ENCODE measurements at places on chromosomes 12 and 14. TPM values are rescaled to one million over a fixed set of nuclear protein-coding genes. Genes with fewer than 3 reads are reported as not detected.

The NPFF gene
- total RNA-seq: not detected

The FAM177A1 gene
- total RNA-seq: 31.6 TPM

The C12orf42 gene
- not detected for total RNA-seq

The BDKRB2 gene
- 0.28 TPM for total RNA-seq

The CMTM5 gene
- not detected for total RNA-seq

The MYO1H gene
- not detected for total RNA-seq

The AICDA gene
- not detected for total RNA-seq

The MMP19 gene
- 0.60 TPM for total RNA-seq

The NUBPL gene
- 15.7 TPM for total RNA-seq

The SLC5A8 gene
- not detected for total RNA-seq

The CCDC197 gene
- not detected for total RNA-seq

The TAS2R50 gene
- 2.3 TPM for total RNA-seq

The TSHR gene
- not detected for total RNA-seq

The CABP1 gene
- not detected for total RNA-seq

The DCTN2 gene
- total RNA-seq: 93.4 TPM

The CCDC60 gene
- not detected for total RNA-seq

The CLEC4C gene
- total RNA-seq: not detected

The LMO3 gene
- not detected for total RNA-seq

The DPPA3 gene
- total RNA-seq: not detected

The GPR135 gene
- total RNA-seq: 15.2 TPM

The SPTSSA gene
- total RNA-seq: 13.6 TPM

The TMPRSS12 gene
- total RNA-seq: not detected

The OR10G3 gene
- not detected for total RNA-seq

The FAM222A gene
- 3.1 TPM for total RNA-seq

The INSM2 gene
- not detected for total RNA-seq

The AMN1 gene
- 6.2 TPM for total RNA-seq

The MCRS1 gene
- total RNA-seq: 66.9 TPM

The L3HYPDH gene
- total RNA-seq: 96.3 TPM

The CLEC14A gene
- 0.31 TPM for total RNA-seq

The KRT6B gene
- 0.98 TPM for total RNA-seq
